ENCODE measurements at places on chromosomes 3 and 15.

GRCh38 chr3:115019900-115020299, 127.2 kb downstream of the ZBTB20 start:
- no peak for DNase-seq

- DNase-seq = peak; percentile 96
These were observed 28.2 kb upstream of the USP3 start for GRCh38 chr15:63476229-63476632.

DNA sequence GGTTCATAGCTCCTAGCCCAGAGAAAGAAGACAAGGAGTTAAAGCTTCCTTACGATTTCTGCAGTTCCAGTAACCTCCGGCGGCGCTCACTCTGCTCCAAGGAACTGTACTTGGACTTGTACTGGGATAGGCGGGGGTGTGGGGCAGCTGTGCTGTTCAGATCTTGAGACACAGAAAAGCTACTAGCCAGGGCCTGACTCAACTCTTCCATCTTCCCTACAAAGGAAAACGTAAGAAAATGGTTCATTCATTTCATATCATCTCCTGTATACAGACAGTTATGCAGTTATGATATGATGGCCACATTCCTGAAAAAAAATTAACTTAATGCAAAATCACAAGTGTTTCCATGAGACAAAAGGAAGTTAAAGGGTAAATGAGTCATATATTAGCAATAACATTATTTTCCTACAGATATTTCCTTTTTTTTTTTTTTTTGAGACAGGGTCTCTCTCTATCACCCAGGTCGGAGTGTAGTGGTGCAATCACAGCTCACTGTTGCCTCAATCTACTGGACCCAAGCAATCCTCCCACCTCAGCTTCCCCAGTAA, 4.6 kb downstream of the SNUPN start:
- DNase-seq = peak; percentile 77

- DNase-seq = no peak
These were observed 22.8 kb downstream of the RTP3 start for GRCh38 chr3:46520531-46520930.

GRCh38 chr15:31083370-31083780, 18.1 kb downstream of the TRPM1 start:
- no peak for DNase-seq

DNA sequence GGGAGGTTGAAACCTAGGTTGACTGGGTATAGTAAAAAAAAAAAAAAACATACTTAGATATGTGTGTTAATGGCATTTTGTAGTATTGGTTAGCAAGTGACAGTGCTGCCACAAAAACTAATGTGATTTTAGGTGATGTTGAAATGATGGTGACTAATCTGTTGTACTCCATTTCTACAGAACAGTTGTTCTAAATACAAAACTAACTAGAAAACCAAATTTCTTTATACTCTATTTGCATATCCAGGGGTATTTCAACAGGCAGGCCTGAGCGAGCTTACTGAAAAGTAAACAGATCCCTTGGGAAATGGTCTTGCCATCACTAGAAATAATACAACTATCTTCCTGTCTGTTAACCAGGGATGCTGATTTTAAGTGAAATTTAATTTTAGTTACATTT, 20.5 kb downstream of the TSC22D2 start:
- DNase-seq = no peak

DNA sequence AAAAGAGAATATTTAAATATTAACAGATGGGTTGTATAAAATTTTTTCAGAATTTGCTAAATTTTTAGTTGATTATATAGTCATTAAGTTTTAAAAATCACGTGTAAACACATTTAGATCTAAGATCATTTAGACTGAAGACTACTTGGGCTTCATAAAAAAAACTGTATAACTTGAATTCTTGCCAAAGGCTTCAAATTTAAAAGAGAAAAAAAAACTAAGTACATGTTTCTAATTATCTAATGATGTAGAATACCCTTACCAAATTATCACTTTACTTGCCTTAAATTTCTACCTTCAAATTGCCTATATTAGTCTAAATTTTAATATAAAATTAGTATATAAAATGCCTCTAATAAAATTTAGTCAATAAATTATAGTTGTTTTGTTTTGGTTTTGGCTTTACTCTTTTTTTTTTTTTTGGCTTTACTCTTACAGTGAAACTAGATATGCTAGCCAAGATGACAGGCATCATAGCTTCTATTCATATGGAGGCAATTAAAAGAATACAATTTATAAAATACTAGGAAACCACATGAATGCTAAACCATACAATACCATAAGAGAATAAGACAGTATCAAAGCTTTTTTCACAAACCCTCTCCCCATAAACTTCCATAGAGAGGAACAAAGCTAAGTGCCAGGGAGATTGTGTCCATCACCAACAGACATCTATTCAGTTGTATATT, 183.1 kb upstream of the KCNMB2 start:
- DNase-seq = peak; percentile 41

DNA sequence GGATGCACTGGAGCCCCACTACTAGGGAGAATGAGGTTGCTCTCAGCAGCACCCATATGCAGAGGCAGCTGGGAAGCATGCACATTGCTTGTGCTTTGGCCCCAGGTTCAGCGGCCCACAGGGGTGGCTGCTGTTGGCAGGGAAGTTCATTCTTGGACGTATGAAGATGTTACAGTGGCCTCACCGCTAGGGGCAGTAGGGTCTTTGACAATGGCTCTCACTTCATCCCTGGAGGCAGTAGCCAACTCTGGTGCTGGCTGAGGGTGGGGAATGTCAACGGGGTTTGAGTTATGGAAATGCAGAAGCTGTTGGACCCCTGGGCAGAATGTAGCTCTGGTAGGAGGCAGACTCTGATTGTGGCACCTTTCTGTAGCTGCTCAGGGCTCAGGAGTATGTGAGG, 279.9 kb downstream of the SCAPER start:
- DNase-seq = no peak

DNA sequence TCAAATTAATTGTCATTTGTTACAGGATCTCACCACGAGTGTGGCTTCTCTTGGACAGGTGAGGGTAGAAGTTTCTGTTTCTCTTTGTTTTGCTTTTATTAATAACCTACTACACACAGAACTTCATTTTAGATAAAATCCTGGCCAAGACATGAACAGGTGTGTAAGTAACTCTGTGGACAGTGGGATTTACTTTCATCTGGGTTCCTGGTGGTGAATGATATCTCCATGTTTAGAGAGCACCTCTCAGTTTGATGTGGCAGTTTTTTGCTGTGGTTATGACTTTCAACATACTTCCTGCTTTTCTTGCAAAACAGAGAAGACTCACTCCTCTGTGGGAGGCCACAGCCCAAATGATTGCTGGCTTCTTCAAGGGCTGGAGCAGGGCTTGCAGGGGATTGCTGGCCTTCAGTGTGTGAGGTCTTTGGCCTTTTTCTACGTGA, 71.1 kb upstream of the XCR1 start:
- no peak for DNase-seq

DNA sequence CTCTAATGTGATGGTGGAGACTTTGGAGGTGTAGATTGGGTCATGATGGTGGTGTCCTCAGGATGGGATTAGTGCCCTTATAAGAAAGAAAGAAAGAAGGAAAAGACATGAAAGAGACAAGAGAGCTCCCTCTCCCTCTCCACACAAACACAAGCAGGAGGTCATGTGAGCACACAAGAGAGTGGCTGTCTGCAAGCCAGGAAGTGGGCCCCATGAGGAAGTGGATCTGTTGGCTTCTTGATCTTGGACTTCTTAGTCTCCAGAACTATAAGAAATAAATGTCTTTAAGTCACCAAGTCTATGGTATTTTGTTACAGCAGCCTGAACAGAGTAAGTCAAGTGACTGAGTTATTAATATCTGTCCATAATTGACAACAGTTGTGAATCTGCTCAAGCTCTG, 17.1 kb downstream of the IQCB1 start:
- DNase-seq = no peak

- DNase-seq = no peak
These were observed 21.3 kb upstream of the RSL24D1 start for GRCh38 chr15:55218056-55218455.

GRCh38 chr15:65930134-65930533, 60.8 kb downstream of the RAB11A start:
- no peak for DNase-seq

GRCh38 chr3:53944028-53944427, 52.4 kb upstream of the SELENOK start:
- no peak for DNase-seq

GRCh38 chr3:154240235-154240634, 84.1 kb downstream of the DHX36 start:
- no peak for DNase-seq

- no peak for DNase-seq
These were observed 5.2 kb upstream of the LRRK1 start for GRCh38 chr15:100913961-100914360.

- no peak for DNase-seq
These were observed 5.7 kb downstream of the PODXL2 start for GRCh38 chr3:127634653-127635052.

DNA sequence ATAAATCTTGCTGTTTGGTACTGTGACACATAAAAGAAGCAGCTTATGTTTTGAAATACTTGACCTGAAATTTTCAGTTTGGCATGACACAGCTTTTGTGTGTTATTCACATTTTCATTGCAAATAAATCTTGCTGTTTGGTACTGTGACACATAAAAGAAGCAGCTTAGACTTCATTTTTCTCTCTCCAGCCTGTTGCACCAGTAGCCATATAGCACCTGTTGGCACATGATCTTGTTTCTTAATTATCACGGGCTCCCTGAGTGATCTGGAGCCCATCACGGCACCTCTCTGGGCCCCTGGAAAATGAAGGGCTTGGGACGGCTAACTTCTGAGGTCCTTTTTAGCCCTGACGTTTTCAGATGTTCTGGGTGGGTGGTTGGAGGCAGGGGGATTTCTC, 77.4 kb upstream of the SLCO3A1 start:
- DNase-seq = no peak

GRCh38 chr3:112777811-112778210, 68.9 kb downstream of the CD200R1L start:
- DNase-seq = no peak

DNA sequence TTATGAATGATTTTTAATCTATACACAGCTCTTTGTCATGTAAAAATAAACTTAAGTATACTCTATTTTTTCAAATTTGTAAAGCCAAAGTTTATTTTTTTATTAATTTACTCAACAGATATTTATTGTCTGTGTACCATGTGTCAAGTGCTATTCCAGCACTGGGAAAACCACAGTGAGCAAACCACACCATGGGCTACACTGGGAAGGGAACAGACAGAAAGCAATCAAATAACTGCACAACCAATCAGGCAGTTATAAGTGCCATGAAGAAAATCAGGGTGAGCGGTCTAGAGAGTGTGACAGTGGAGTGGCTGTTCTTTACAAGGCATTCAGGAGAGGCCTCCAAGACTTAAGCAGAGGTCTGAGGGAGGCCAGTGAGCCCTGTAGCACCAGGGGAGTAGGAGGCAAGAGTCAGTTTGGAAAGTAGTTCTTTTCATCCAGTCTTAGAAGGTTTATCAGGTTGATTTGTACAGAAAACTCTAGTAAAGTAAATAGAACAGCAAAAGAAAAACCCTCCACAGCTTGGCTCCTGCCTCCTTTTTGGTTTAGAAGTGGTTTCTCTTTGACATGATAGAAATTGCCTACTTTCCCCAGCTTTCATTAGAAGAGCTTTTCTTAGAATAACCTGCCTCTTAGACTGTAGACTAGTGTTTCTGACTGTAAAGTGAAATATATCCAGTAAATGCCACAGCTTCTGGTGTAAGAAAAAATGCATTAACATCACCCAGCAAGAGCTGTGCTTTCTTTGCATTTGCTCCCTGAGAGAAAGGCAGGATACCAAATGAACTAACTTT, 13.7 kb downstream of the EIF2AK4 start:
- DNase-seq = no peak

DNA sequence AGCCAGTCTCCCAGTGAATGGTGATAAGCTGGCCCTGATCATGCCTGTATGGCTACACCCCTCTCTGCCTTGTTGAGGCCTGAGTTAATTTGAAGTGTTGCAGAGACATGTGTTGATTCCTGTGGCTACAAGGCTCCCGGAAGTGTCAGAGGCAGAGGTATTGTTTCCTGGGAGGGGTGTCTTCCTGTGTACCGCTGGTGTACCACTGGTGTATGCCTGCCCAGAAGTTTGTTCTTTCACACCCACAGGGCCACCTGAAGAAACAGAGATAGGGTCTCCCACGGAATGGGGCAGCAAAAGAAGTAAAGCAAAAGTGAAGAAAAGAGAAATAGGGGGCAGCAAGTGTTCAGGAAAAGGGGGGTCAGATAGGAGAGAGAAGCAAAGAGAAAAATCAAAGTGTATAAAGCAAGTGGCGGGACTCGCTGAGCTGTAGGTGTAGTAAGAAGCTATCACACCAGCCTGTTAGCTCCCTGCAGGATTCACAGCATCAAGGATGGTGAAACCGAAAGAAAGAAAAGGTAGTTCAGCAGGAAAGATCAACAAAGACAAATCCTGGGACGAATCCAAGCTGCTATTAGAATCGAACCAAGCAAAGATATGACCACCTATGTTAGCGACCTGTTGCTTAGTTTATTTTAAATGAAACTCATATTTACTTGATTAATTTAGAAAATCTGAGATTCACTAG, 36.6 kb upstream of the CD47 start:
- DNase-seq = no peak

DNA sequence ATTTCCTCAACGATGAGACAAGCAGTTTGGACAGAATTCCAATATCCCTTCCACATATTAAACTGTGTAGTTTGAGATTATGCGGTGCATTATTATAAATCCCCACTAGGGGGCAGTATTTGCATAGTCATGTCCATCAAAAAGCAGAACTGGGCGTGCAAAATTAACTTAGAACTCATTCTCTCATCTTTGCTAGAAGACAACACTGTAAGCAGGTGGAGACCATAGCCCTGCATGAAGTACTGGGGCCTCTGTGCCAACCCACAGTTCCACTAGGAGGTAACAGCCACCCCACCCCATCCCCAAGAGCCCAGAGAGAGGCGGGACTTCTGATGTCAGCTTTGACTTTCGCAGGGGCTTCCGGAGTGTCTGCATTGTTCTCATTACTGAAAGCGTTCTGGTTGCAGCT, 106.6 kb upstream of the TMC3 start:
- DNase-seq = peak; percentile 6

GRCh38 chr3:57876632-57877031, 120.5 kb downstream of the SLMAP start:
- DNase-seq = no peak

DNA sequence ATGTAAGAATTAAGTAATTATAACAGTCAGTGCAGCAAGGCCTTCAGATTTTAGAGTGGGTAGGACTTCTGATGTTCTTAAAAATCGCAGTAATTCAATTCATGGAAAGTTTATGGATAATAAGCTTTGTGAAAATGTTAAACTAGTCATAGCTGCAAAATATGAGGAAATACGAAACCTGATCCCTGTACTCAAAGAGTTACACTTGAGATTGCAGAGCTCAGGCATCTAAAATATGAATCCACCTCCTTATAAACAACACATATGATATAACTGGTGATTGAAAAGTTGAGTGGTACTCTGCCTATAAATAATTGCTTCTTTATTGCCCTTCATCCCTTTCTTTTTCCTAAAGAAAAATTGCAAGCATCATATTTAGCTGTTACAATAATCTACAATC, 473.3 kb downstream of the OTOL1 start:
- no peak for DNase-seq
